GM23248 (cell line): ENCODE measurements at places on chromosomes 5 and 9. TPM values are rescaled to one million over a fixed set of nuclear protein-coding genes. Genes with fewer than 3 reads are reported as not detected.

ALDH7A1 gene
- total RNA-seq, result 41.3 and 45.8 TPM in 2 replicates

SPEF2 gene
- 3.3 and 5.3 TPM in 2 replicates for total RNA-seq

SLC45A2 gene
- not detected in 2 replicates for total RNA-seq

PTPN3 gene
- 0.51 and 1.3 TPM in 2 replicates for total RNA-seq

TRAF1 gene
- total RNA-seq, result 0.38 and 0.54 TPM in 2 replicates

ABCA1 gene
- 15.9 and 20.7 TPM in 2 replicates for total RNA-seq

PRR7 gene
- 23.9 and 24.8 TPM in 2 replicates for total RNA-seq

MLANA gene
- not detected in 2 replicates for total RNA-seq

ENG gene
- 54.5 and 57.4 TPM in 2 replicates for total RNA-seq

NR6A1 gene
- not detected in 2 replicates for total RNA-seq

PCDHA7 gene
- not detected in 2 replicates for total RNA-seq

SMIM3 gene
- 64.9 and 88.3 TPM in 2 replicates for total RNA-seq

CACNA1B gene
- total RNA-seq, result not detected in 2 replicates

PCDHGA1 gene
- total RNA-seq, result 0.38 and 1.8 TPM in 2 replicates

SPAG8 gene
- total RNA-seq, result 0.76 and 0.97 TPM in 2 replicates

CDH12 gene
- not detected in 2 replicates for total RNA-seq

MAMDC2 gene
- total RNA-seq, result not detected in 2 replicates

KLHL3 gene
- 0.51 and 1.3 TPM in 2 replicates for total RNA-seq

BAAT gene
- not detected in 2 replicates for total RNA-seq

CERCAM gene
- 474 and 525 TPM in 2 replicates for total RNA-seq

OR1J2 gene
- 0.22 TPM in 1 of 2 replicates, not detected in the other for total RNA-seq

ARL14EPL gene
- total RNA-seq, result not detected in 2 replicates

NMUR2 gene
- total RNA-seq, result not detected in 2 replicates

NR2F1-AS1 gene
- total RNA-seq, result 8.3 and 13.4 TPM in 2 replicates

TMC1 gene
- 2.4 TPM in 1 of 2 replicates, not detected in the other for total RNA-seq

SLC46A2 gene
- total RNA-seq, result not detected in 2 replicates

FOXD4L6 gene
- total RNA-seq, result 0.22 TPM in 1 of 2 replicates, not detected in the other

CEL gene
- 0.22 TPM in 1 of 2 replicates, not detected in the other for total RNA-seq

MARCOL gene
- not detected in 2 replicates for total RNA-seq

TPPP gene
- 0.13 TPM in 1 of 2 replicates, not detected in the other for total RNA-seq

SYNPO gene
- 6.1 and 7.7 TPM in 2 replicates for total RNA-seq

IFNA13 gene
- not detected in 2 replicates for total RNA-seq

ACTBL2 gene
- total RNA-seq, result 0.11 and 0.76 TPM in 2 replicates

SLCO4C1 gene
- total RNA-seq, result not detected in 2 replicates

ENC1 gene
- 15.3 and 18.5 TPM in 2 replicates for total RNA-seq

IL13 gene
- total RNA-seq, result not detected in 2 replicates

ZNF883 gene
- total RNA-seq, result 6.2 and 6.6 TPM in 2 replicates

LRRC19 gene
- not detected in 2 replicates for total RNA-seq

CD274 gene
- total RNA-seq, result 4.2 and 4.3 TPM in 2 replicates

GABRA1 gene
- total RNA-seq, result not detected in 2 replicates

GRHPR gene
- 146 and 160 TPM in 2 replicates for total RNA-seq

PKD2L2 gene
- not detected in 2 replicates for total RNA-seq

HMMR gene
- total RNA-seq, result 10.7 and 13.9 TPM in 2 replicates

HARS1 gene
- 75.7 and 85.0 TPM in 2 replicates for total RNA-seq

ANKRD18A gene
- total RNA-seq, result not detected in 2 replicates

PCDHB9 gene
- total RNA-seq, result 1.5 and 2.5 TPM in 2 replicates

ECSCR gene
- not detected in 2 replicates for total RNA-seq

CARTPT gene
- total RNA-seq, result not detected in 2 replicates

THBS4 gene
- under 0.01 and 0.43 TPM in 2 replicates for total RNA-seq

IFNK gene
- total RNA-seq, result not detected in 2 replicates

ANKRD34B gene
- total RNA-seq, result not detected in 2 replicates

ACTL7B gene
- total RNA-seq, result not detected in 2 replicates

TEK gene
- total RNA-seq, result 7.1 and 10.2 TPM in 2 replicates

PCDHGB2 gene
- 2.2 and 2.5 TPM in 2 replicates for total RNA-seq

TMED9 gene
- total RNA-seq, result 137 and 138 TPM in 2 replicates

POU4F3 gene
- 0.13 TPM in 1 of 2 replicates, not detected in the other for total RNA-seq

ANKRD31 gene
- not detected in 2 replicates for total RNA-seq
